ENCODE measurements at places on chromosomes 6 and 20.

DNA sequence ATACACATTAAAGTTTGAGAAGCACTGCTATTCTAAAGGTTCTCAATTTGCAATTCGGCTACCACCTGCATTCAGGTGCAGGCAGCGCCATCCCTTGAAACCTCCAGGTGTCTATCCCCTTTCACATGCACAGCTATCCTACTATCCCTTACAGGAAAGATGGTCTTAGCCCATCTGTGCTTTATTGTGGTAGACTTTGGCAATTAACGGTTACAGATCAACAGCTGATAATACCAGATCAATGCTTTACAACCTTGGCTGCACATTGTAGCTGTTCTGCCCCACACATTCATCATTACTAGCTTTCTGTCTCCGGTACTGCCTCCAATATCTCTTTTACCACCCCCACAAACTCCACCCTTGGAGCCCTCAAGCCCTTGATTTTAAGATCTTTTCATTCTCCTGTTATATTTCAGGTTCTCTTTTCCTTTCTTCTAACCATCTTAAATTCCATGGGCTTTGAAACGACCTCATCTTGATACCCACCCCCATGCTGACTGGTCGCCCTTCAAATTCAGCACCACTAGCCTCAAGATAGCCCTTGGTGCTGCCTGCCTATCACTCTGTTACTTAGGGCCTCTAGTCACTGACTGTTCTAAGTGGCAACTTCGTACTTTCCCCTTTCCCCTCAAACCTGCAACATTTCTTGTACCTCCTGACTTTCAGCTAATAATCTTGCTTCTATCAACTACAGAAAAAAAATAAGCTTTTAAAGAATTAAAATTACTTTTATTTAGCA, 50.8 kb downstream of the SPTLC3 start:
- DNase-seq, result no peak

GRCh38 chr20:38514185-38514584, 41.5 kb downstream of the RALGAPB start:
- no peak for DNase-seq

DNA sequence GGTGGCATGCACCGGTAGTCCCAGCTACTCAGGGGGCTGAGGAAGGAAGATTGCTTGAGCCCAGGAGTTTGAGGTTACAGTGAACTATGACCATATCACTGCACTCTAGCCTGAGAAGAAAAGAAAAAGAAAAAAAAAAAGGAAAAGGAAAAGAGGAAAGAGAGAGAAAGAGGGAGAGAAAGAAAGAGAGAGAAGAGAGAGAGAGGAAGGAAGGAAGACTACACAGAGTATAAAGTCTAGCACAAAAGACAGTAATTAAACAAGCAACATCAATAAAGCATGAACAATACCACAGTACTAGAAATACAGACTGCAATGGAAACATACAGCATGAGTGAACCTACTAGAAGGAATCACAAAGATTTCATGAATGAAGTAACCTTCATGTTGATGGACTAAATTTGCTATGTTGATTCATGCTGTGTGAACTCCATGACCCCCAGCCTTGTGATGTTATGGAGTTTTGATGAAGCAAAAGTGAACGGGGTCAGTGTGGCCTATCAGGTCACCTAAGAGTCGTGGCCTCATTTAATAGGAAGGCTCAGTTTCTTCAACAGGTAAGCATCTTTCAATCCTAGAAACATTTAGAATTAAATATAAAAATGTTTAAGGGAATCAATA, 57.6 kb downstream of the NUDT3 start:
- peak; percentile 26 for DNase-seq

- DNase-seq, result no peak
Measured at GRCh38 chr6:11006061-11006460, 38.0 kb downstream of the ELOVL2 start.

- no peak for DNase-seq
Measured at GRCh38 chr6:31585491-31585890, 586 bp upstream of the LST1 start.

- no peak for DNase-seq
Measured at GRCh38 chr6:28693033-28693750, 167.5 kb downstream of the GPX5 start.

GRCh38 chr6:144467921-144468320, 182.8 kb downstream of the UTRN start:
- DNase-seq, result no peak

DNA sequence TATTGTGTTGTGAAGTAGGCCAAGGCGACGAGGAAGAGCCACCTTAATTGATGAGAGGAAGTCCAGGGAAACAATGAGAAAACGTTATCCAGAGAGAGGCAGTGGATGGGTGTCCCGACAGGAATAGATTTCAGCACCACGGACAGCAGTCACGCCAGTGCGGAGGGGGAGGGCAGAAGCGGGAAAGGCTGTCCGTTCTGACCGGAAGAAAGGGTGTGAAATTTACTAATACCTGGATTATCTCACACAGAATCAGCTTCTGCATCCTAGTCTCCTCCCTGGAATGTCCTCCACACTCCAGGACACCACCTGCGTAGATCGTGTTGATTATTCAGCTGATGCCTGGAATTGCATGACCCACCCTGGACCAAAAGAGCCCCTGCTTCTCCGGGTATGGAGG, 7.4 kb upstream of the BPIFA3 start:
- peak; percentile 57 for DNase-seq

- no peak for DNase-seq
Measured at GRCh38 chr6:168222115-168223043, 97.2 kb downstream of the DACT2 start.

DNA sequence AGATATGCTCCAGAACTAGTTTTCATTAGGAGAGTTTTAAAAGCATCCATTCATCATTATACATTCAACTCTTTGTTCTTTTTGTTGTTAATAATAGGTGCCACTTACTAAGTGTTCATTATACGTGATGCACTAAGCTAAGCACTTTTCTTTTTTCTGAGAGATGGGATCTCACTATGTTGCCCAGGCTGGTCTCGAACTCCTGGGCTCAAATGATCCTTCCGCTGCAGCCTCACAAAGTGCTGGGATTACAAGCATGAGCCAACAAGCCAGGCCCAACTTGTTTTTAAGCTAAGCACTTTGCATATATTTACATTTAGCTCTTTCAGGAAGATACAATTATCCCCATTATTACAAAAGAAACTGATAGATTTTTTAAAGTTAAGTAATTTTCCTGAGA, 5.7 kb upstream of the GFOD1 start:
- no peak for DNase-seq

- DNase-seq, result no peak
Measured at GRCh38 chr6:26030716-26031115, 56.5 kb upstream of the HFE start.

- DNase-seq, result no peak
Measured at GRCh38 chr6:143619824-143620401, 57.9 kb upstream of the PHACTR2 start.

DNA sequence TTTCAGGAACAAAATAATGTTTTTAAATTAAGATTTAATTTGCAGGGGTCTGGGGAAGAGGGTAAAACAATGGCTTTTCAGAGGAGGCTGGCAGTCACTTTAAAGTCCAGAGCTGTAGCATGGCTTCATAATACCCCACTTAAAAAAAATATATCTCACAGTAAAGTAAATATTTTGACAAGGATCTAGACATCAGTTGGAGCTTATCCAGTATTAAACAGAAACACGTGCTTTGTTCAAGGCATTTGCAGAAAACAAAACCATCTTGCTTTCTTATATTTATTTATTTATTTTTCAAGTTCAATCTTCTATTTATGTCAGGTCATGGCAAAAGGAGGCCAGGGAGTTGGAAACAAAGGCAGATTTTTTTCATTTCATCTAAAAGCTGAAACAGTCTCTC, 53.3 kb upstream of the PRL start:
- DNase-seq, result no peak

DNA sequence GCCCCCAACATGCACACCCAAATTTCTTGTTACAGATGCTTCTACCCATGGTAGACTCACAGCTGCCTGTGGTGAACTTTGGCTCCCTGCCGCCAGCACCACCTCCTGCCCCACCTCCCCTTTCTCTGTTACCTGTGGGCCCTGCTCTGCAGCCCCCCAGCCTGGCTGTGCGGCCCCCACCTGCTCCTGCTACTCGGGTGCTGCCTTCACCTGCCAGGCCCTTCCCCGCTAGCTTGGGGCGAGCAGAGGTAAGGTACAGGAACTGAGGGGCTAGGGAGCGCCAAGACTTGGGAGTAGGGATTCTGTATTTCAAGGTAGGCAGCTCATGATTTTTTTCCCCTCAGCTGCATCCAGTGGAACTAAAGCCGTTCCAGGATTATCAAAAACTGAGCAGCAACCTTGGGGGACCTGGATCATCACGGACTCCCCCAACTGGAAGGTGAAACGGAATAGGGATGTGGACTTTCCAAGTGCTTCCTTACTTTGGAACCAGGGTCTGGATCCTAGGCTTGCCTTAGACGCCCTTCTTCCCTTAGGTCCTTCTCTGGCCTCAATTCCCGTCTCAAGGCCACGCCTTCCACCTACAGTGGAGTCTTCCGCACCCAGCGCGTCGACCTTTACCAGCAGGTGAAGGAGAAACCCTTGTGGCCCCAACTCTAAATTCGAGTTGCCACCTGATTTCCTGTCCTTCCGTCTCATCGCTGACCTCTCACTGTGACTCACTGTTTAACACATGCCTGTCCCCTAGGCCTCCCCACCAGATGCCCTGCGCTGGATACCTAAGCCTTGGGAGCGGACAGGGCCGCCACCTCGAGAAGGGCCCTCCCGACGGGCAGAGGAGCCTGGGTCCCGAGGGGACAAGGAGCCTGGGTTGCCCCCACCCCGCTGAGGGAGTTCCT, 15.5 kb downstream of the BAG6 start:
- DNase-seq, result no peak

GRCh38 chr6:40472353-40472752, 114.8 kb downstream of the LRFN2 start:
- no peak for DNase-seq
